ENCODE measurements at places on chromosomes 1 and 21.
A peak's percentile ranks its signal among the peaks of the same experiment; 100 is the strongest.

- no peak for DNase-seq
Observed at GRCh38 chr1:48031676-48032075, 34.5 kb upstream of the TRABD2B start.

GRCh38 chr1:6591222-6591621, 11.4 kb downstream of the ZBTB48 start:
- DNase-seq = no peak

DNA sequence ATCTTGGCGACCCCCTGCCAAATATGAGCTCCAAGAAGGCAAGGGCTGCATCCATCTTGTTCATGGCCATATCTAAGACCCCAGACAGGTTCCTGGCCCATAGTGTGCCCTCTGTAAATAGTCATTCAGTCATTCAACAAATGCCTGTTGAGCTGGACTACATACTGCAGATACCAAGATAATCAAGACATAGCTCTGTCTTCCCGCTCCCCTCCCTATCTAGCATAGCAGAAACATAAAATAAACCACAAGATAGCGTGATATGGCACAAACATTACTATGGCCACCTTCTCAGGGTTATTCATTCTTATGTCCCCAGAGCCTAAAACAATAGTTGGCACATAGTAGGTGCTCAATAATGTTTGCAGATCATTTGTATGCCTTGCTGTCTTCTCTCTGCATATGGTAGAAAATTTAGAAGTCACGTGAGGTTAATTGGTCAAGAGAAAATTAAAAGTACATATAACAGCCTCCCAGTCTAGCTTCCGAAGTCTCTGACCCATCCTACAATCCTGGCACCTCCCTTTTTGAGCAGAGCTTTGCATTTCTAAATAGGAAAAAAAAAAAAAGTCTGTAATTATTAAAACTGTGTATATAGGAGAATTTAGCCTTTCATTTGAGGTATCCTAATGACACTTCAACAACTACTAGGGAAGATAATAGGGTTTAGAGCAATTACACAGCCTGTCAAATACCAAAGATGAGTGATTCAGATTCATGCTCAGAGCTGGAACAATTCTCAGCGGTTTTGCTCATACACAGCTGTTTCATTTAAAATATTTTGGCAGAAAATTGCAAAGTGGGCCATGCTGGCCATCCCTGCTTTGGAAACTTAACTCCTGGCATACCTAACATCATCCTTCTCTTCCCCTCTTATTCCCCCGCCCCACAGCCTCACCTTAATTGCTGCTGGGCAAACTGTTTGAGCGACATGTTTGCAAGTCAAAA, 219.0 kb downstream of the KAZN start:
- DNase-seq = no peak

- no peak for DNase-seq
Observed at GRCh38 chr1:112636597-112637253, 17.1 kb downstream of the CAPZA1 start.

DNA sequence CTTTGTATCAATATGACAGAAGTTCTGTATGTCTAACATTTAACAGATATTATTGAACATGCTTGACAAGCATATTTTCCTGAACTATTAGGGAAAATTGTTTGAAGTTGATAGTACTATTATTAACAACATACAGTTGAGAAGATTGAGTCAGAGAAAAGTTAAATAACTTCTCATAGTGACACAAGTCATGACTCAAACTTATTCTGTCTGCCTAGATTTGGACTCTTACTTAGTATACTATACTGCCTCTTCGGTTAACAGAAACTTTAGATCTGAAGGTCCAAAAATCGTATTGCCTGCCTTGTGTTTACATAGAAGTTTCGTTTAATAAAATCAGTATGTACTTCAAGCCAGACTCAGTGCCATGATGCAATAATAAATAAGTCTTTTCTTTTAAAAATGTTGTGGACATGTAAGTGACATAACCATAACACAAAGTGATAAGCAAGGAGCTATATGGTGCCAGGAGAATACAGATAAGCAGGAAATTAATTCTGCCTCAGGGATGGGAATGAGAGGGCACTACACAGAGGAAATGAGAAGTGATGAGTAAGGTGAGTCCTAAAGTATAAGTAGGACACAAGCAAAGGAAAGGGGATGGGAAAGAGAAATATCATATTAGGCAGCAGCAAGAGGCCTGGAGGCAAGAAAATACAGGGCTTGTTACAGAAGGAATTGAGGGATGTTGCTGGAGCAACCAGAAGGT, 48.1 kb downstream of the LHX9 start:
- no peak for DNase-seq

- DNase-seq = no peak
Observed at GRCh38 chr1:20462397-20462796, 23.6 kb downstream of the CAMK2N1 start.

DNA sequence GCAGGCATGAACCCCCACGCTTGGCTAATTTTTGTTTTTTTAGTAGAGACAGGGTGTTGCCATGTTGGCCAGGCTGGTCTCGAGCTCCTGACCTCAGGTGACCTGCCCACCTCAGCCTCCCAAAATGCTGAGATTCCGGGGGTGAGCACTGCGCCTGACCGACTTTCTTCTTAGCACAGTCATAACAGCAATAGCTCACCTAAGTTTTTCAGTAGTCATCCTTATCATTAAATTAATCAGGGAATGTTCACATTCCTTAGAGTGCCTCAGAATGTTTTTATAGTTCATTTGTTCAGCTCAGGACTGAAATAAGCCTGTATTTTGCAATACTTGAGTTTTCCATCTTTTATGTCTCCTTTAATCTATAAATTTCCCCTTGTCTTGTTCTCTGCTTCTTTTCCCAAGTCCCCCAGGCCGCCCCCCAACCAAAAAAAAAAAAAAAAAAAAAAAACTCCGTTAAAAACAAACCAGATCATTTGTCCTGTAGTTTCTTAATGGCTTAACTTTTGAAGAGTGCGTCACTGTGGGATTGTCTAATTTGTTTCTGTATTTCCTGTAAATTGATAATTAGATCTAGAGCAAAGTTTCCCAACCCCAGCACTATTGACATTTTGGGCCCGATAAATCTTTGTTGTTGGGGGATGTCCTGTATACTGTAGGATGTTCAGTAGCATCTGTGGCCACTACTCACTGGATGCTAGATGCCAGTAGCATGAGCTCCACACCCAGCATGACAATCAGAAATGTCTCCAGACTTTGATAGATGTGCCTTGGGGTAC, 120.7 kb downstream of the ITSN1 start:
- no peak for DNase-seq

DNA sequence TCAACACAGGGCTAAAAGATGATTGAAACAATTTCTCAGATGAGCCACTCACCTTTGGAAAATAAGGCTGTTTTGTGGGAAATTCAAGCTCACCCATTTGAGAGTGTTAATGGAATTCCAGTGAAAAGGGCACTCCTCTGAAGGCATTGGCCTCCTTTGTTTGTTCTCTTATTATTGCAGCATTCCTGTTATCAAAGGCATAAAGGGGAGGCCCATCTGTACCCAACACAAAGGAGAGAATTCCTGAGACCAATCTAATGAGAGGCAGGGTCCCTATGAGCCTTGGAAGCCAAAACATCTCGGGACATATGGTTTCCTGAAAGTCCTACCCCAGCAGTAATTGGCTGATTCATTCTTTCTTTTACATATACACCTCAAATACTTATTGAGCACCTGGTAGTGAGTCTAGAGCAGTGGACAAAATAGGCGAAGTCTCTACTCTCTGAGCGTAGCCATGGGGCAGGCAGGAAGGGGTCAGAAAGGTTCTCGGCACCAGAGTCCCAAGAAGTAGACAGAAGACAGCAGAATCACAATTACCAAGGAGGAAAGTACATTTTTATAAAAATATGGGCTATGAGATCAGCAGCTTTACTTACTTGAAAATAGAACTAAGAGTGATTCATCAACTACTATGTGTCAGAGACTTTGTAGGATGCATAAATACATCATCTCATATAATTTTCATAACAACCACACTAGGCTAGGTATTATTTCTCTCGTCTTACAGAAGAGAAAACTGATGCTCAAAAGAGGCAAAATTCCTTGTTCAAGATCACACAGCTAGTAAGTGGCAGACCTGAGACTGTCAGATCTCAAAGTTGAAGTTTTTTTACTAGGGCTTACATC, 218.7 kb downstream of the DAB1 start:
- DNase-seq = no peak

GRCh38 chr1:235758931-235759330, 107.8 kb downstream of the LYST start:
- no peak for DNase-seq

DNA sequence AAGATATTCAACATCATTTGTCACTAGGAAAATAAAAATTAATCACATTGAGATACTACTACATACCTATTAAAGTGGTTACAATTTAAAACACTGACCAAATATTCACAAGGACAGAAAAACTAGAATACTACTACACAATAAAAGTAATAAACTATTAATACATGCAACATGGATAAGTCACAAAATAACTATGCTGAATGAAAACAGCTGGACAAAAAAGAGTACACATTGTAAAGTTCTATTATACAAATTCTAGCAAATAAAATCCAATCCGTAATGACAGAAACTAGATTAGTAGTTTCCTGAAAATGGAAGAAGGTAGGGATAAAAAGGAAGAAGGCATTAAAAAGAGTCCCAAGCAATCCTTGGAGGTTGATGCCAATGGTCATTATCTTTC, 348.7 kb upstream of the PTBP2 start:
- no peak for DNase-seq

DNA sequence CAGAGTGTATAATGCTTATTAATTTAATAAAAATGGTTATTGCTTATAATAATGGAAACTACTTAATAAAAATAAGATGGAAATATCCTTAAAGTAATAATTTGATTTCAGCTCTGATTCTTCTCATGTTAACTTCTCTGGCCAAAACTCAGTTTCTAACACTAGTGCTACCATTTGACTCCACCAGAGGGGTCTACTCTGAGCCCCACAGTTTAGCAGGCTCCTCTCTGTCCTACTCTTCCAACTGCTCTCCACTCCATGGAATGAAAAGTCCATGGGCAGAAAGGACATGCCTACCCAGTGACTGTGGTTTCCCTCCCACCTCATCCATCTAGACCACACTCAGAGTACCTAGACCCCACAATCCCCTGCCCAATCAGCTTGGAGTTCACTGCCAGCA, 489.1 kb upstream of the CAMK1G start:
- DNase-seq = no peak

DNA sequence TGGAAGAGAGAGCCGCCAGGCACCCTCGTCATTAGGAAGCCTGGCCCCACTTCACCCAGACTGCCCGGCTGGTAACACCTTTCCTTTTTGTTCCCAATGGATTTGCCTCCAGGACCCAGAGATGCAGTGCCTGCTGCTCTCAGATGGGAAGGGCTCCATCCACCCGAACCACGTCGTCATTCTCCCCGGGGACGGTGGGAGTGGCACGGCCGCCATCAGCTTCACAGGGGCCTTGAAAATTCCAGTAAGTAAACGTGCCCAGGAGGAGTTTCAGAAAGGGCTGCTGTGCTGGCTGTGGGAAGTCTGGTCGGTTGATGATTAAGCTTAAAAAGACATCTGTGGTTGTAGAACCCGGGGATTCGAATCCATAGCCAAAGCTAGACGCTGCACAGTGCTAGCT, 45.2 kb downstream of the SLC37A1 start:
- no peak for DNase-seq

GRCh38 chr1:60234776-60235175, 161.2 kb upstream of the C1orf87 start:
- DNase-seq = no peak

DNA sequence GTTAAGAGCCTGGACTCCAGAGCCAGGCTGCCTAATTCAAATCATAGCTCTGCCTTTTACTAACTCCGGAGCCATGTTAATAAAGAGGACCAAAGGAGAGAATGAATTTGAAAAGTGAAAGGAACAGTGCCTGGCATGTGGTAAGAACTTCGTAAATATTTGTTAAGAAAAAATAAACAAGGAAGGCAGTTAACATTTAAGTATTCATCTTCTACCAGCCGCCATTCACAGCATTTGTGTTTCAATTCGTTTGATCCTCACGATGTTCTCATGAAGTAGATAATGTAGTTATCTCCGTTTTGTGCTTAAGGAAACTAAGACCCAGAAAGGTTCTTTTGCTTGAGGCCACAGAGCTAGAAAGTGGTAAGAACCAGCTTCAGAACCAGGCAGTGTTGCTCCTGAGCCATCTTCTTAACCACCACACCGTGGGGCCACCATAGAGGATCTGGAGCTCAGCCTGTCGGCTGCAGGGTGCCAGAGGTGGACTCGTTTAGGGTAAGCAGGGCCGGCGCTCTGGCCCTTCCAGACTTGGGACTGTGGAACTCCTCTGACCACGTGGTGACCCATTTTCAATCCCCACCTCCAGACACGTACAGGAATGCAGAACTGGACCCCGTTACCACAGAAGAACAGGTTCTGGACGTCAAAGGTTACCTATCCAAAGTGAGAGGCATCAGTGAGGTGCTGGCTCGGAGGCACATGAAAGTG, 11.9 kb downstream of the MFN2 start:
- DNase-seq = no peak

GRCh38 chr1:117093091-117093534, 28.4 kb downstream of the TRIM45 start:
- DNase-seq = peak; percentile 96

DNA sequence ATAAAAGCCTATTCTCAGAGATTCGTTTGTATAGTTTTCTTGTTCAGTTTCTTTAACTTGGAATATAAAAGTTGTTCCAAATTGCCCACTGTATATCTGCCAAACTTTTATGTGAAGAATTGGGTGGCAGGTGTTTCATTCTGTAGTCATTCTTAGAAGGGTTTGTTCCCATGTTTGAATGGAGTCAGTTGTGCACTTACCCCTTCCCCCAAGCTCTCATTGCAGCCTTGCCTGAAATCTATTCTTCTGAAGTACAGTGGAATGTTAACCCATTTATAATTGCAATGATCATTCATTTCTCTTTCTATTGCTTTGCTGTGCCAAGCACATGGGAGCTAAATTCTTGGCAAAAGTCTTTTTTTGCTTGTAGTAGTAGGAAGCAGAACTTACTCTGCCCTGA, 375.3 kb upstream of the C1orf87 start:
- no peak for DNase-seq

DNA sequence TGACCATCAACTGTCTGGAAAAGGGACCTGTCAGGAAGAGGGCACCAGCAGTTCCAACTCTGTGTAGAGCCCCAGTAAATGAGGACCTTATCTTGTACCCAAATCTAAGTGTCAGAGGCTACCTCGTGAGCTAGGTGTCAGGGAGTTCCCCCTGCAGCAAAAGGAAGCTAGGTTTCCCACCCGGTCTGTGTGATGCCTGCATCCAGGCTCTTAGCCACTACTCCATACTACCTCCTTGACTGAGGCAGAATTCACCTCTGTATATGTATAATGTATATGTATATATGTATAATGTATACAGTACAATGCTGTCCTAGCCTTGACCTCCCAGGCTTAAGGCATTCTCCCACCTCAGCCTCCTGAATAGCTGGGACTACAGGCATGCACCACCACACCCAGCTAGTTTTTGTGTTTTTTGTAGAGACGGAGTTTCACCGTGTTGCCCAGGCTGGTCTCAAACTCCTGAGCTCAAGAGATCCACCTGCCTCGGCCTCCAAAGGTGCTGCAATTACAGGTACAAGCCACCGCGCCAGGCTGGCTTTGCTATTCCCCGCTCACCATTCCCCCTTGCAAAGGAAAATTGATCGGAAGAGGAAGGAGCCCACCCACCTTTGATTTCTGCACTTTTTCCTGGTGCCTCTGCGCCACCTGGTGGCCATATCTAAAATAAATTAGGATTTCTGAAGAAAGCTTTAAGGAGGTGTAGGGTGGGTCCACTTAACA, 15.7 kb upstream of the LUZP1 start:
- DNase-seq = no peak

Measured in GM04503 (cell line).